CD4-positive, alpha-beta T cell treated with Interleukin-12 subunit alpha and Interleukin-12 subunit beta, for 1 hour (primary cell): ENCODE measurements at places on chromosomes 2 and 18.

DNA sequence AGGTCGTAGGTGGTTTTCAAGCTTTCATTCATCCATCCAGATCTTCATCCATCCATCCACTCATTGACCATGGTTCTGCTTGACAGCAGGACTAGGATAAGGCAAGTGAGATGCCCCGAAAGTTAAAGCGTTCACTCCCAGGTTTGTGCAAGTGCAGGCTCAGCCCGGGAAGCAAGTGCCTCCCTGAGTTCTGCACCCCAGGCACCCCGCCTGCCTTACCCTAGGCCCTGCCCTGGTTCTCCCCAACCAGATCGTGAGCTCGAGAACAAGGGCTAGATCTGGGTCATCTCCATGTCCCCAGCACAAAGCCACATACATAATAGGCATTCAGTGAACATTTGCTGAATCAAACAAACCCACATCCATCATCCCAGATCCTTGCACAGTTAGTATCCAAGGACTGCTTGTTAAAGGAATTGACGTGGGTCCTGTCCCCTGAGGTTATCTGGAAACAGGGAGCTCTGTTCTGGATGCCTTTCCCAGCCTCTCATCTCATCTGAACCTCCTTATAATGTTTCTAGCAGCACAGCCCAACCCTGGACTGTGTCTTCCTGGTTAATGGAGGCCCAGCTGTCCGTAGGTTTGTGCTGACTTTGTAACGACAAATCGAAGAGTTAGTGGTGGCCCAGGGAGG is 116.1 kb upstream of the GPC1 start:
- DNase-seq, result no peak

DNA sequence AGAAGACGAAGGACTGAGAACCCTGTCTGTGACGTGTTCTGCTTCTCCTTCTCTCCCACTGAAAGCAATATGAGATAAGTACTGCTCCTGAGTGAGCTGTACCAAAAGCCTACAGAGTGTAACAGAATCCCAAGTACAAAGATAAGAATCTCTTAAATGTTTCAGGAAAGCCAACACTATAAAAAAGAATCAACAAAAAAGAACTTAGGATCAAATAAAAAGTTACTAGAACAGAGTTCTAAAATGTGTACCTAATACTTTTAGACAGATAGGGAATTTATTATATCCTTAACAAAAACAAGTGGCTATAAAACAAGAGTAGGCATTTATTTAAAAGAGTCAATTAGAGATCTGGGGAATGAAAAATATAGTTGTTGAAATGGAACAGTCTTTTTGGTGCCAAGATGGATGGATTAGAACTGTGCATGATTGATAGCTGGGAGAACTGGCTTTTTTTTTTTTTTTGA is 49.0 kb downstream of the NCOA1 start:
- no peak for DNase-seq

GRCh38 chr18:40296717-40297413 is 1658.2 kb upstream of the PIK3C3 start:
- no peak for DNase-seq

DNA sequence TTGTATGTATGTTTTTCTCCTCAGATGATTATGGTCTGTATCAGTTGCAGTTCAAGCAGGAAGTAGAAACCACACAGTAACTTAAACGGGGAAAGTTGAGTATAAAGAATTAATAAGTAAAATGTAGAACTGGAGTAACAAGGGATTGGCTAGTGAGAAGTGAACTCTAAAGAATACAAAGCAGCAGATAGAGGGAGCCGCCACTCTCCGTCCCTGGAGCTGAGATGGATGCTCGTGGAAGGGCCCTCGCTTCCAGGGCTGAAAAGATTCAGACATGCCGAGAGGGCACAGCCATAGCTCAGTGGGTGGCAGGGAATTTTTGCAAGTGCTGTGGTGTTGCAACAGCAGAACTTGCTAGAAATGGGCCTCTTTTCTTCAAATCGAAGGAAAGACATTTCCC is 155.8 kb downstream of the COL6A3 start:
- no peak for DNase-seq

DNA sequence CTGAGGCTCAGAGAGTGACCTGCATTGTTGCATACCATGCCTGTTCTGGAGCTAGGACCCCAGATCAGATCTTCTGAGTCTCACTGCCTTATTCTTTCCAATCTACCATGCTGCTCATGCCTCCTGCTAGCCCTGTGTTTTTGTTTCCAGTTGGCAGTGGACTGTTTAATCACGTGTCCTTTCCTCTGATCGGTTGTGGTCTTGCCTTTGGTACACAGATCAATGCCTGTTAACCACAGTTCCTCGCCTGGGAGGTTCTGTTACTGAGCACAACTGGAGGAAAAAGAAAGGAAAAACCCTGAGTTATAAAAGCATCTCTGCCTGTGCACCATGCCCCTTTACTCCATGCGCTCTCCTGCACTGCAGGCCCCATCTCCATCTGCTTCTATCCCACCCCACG is 329.1 kb downstream of the SETBP1 start:
- no peak for DNase-seq

DNA sequence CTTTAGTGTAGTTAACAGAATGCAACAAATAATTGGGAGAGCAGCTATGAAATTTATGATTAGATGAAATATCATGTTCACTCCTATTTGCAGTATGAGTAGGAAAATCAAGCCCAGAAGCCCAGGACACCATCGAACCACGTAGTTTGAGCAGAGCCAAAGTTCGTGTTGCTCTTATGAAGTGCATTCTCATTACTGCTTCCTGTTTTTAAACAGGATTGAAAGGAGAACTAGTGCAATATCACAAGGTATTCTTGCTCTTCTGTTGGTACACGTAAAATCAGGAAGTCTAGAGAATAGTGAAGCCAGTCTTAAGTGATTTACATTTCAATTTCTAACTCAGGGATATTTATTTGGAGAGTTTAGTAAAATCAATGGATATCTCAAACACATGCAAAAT is 21.1 kb downstream of the ARHGAP15 start:
- no peak for DNase-seq

- no peak for DNase-seq
Measured at GRCh38 chr2:85468096-85468703, 49.7 kb downstream of the SH2D6 start.

DNA sequence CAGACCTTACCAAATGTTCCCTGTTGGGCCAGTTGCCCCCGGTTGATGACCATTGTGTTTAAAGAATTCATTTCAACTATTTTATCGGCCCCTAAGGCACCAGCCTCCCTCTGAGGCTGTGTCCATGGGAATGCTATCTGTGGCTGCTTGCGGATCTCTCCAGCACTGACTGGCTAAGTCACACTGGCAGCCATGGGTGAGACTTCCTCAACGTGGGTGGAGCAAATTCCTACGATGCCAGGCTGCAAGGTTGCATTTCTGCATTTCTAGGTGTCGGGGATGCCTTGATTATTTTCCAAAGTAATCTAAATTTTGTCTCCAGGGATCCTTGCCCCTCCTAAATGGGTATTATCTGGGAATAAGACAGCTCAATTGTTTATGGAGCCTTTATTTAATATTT is 6.2 kb downstream of the CXCR4 start:
- no peak for DNase-seq

GRCh38 chr2:48504647-48505327 is 25.2 kb upstream of the STON1 start:
- DNase-seq, result no peak

DNA sequence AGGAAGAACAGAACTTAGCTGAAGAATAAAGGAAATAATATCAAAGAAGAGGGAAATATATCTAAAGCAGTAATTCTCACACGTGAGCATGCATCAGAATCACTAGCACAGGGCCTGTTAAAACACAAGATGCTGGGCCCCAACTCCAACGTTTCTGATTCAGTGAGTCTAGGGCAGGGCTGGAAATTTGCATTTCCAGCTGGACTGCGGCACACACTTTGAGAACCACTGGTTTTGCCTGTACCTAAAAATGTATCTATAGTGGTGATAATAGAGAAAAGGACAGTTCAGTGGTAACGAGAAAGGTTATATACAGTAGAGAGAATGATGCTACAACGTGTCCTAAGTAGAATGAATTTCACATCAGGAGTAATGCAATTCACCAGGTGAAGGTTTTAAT is 11.2 kb downstream of the REV1 start:
- no peak for DNase-seq

DNA sequence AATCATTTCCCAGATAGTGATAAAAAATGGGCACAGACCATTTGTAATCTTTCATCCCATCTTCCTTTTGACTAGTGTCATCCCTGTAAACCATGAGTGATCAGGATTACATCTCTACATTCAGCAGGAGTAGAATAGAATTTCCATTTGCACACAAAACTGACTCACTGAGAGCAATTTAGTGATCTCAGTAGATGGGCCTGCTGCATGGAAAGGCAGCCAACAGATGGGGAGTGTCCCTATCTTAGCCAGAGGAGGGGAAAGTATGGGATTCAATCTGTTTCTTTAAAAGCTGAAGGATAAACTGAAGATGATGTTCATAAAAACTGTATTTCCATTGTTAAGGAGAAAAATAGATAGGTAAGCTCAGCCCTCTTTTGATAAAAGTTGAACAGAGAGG is 441.7 kb downstream of the ZNF521 start:
- DNase-seq, result no peak

DNA sequence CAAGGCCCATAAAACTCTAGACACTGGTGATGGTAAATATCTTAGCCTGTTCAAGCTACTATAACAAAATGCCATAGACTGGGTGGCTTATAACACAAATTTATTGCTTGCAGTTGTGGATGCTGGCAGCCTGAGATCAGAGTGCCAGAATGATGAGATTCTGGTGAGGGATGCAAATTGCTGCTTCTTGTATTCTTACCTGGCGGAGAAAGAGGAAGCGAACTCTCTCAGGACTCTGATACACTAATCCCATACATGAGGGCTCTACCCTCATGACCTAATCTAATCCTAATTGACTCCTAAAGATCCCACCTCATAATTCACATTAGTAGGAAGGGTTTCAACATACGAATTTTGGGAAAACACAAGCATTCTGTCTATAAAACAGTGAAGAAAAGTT is 4.6 kb upstream of the IER3IP1 start:
- no peak for DNase-seq

- DNase-seq, result no peak
Measured at GRCh38 chr18:64083916-64084315, 65.0 kb downstream of the LINC00305 start.
